ENCODE measurements at places on chromosomes 3 and 15.

DNA sequence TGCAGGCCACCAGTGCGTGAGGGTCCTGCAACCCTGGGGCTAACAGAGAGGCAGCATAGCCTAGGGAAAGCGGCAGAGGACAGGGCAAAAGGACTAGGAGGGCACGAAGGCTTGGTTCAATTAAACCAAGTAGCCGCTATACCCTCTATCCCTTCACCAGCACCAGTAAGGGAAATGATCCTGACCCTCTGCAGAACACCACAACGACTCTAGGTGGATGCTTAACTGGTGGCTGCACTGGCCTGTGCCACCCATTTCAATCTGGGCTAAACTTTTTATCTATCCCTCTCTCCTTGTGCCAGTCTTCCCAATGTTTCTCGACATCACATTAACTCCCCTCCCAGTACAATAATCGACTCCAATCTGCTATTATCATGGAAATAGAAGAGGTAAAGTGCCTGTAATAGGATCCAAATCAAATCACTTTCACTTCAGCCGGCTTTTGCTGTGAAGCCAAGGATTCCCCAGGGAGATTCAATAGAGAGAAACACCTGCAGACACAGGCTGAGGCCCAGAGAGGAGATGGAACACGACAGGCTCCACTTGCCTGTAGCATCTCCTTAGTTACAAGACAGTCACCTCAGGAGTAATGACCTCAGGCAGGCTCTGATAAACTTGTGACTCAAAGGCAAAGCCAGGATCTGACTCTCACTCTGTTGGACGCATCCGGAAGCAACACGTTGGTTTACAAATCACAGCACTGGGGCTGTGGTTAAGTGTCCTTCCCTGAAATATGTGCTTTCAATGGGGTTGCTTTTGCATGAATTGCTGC, 791.6 kb upstream of the ARRDC4 start:
- DNase-seq: no peak

GRCh38 chr3:56835650-56836227, 34.0 kb upstream of the ARHGEF3 start:
- DNase-seq: no peak

- no peak for DNase-seq
Measured at GRCh38 chr3:5140839-5141238, 18.7 kb downstream of the ARL8B start.

DNA sequence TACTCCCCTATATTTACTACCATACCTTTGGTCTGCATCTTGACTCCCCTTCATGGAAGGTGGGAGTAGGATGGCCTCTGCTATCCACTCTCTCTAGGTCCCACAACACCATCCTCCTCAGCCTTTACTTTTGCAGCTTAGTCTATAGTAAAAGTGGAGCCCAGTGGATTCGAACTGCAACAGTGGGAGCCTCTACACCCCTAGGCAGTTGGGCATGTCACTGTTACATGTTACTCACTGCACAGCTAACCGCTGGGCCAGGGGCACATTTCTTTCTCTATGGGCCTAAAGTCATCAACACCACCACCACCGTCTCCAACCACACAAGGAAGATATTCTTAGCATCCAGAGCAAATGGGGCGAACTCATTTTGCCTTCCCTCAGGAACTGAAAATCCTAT, 62.9 kb downstream of the KLF13 start:
- DNase-seq: no peak

DNA sequence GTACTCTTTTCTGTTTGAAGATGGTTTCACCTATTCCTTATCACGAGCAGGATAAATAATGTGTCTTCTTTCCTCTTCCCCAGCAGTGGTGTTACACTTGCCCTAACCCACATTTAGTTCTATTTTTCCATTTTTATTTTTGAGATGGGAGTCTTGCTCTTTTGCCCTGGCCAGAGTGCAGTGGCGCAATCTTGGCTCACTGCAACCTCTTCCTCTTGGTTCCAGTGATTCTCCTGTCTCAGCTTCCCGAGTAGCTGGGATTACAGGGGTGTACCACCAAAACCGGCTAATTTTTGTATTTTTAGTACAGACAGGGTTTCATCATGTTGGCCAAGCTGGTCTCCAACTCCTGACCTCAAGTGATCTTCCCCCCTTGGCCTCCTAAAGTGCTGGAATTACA, 372.4 kb downstream of the FOXP1 start:
- no peak for DNase-seq

- DNase-seq: no peak
Measured at GRCh38 chr15:74889390-74889882, 406 bp upstream of the MPI start.

DNA sequence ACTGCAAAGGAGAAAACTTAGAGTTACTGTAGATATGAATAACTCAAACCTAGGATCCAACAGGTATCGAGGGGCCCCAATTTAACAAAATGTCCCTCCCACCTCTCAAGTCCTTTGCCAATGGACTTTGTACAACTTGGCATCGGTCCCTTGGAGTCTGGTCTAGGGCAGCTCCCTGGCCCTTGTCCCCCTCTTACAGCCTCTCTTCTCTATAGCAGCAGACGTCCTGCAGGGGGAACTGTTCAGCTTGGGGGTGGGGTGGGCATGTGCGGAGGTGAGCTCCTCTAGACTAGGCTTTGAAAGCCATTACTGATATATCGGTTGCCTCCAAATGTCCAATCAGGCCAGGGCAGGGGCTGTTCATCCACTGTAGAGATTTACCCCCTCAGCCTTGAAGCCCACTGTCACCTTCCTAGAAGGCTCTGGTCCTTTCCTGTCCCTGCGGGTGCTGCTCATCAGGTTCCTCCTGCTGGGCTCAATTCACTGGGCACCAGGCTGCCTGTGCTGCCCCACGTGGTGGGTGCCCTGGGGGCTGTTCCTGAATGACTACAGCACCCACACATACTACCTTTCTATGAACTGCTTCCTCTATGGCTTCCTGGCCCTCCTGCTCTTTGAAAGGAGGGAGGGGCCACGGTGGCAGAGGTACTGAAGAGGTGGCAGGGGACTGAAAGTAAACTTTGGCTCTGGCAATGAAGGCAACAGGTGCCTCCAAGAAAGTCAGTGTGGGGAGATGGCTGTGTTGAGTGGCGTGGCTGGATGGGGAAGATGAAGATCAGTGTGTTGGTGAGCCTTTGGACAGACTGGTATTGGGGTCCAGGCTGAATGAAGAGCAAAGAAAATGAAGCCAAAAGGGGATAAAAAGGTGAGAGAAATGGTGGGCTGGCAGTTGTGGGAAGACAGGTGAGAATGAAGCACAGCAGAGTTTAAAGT, 78.8 kb upstream of the MEX3B start:
- no peak for DNase-seq

- DNase-seq: no peak
Measured at GRCh38 chr3:195774917-195775316, 36.8 kb downstream of the MUC4 start.

DNA sequence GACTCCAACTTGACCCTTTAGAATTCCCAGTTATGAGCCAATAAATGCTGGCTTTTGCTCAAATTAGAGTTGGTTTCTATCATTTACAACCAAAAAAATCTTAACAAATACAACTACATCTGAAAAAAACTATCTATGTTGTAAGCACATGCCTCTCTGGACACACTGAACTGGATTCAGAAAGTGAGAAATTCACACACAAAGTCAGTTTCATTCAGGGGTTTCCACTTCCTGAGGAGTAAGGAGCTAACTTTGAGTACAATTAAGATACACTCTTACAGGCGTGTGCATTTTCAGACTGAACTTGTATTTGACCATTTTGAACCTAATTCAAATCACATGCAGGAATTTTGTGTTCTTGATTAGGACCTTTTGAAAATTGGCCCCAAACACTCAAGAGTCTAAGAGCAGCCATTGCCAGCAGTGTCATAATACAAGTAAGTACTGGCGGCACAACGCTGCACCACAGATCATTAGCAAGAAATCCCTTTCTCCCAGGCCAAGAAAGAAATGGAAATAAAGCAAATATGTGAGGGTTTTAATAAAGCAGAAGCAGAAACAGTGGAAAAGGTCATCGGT, 31.2 kb downstream of the LINS1 start:
- peak; percentile 67 for DNase-seq

DNA sequence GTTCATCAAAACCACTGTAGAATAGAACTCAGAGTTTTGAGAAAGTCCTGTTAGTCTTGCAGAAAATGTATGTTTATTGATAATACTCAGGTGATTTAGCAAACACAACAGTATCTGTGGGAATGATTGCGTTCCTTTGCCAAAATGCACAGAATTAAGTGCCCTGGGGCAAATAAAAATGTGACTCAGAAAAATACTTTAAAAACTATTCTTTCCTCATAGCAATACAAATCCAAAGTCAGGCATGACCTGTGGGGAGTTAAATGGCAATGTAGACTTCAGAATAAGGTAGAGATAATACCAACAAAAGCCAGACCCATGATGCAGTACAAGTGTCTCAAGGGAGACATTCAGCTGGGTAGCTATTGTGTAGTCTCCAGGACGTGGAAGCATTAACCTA, 72.3 kb upstream of the SNTN start:
- no peak for DNase-seq

- no peak for DNase-seq
Measured at GRCh38 chr3:197041875-197042488, 12.4 kb upstream of the MELTF start.

All from T-helper 1 cell (primary cell).